NCI-H2029 treated with DMSO at 0.1 percent for 48 hours (cell line): ENCODE measurements at places on chromosomes 1 and 21.

DNA sequence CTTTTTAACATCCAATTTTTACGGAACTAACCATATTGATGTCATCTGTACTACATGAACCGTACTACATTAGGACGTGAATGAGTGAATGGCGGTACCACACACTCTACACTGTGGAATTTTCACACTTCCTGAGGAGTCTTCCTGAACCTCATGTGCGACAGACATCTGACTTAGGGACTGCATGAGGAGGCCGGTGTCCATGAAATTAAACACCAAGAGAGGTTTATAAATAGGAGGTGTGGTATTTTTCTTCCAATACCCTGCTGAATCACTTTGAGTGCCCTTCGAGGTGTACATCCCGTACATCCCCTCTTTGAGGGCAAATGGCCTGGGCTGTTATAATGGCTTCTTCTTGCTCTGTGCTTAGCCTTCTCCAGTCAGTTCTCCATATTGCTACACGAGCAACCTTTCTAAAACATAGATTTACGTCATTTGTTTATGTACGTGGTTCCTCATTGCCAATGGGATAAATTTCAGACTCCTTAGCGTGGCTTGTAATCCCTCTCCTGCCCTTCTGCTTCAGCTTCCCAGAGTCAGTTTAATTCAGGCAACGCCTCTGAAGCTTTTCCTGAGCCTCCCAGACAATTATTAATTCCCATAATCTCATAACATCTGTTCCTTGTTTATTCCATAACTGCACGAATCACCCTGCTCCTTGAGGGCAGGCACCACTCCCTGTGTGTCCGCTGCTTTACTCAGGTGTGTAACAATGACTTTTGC is 9.4 kb downstream of the ST3GAL3 start:
- no peak for DNase-seq

DNA sequence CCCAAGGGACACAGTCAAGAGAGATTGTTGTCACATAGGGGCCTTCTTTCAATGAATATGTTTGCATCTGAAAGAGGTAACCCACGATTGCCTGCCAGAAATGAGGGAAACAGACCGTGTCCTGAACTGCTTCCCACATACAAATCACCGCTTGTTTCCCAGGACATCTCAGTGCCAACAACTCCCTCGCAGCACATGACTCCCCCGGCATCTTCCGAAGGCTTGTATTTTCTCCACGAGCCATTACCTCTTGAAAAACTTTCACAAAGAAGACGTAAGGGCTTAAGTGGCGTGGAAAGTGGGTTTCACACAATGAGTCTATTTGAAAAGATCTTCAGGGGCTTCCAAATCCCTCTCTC is 31.6 kb upstream of the PDE9A start:
- DNase-seq: no peak

DNA sequence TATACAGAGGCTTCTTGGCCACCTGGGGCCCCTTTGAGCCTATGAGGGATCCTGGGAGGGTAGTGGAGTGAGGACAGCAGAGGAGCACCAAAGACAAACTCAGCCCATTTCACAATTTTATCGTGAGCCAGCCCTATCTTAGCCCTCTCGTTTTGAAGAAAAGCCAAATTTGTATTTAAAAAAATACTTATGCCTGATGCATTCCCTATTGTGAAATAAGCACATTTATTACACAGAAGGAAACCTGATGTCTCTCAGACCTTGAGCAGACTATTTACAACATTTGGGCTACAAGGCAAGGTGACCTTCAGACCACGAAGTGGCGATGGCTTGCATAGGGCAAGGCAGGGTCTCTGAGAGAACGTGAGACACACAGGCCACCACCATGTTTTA is 41.3 kb upstream of the H6PD start:
- DNase-seq: no peak

- no peak for DNase-seq
Measured at GRCh38 chr21:32717851-32718316, 9.9 kb downstream of the SYNJ1 start.

DNA sequence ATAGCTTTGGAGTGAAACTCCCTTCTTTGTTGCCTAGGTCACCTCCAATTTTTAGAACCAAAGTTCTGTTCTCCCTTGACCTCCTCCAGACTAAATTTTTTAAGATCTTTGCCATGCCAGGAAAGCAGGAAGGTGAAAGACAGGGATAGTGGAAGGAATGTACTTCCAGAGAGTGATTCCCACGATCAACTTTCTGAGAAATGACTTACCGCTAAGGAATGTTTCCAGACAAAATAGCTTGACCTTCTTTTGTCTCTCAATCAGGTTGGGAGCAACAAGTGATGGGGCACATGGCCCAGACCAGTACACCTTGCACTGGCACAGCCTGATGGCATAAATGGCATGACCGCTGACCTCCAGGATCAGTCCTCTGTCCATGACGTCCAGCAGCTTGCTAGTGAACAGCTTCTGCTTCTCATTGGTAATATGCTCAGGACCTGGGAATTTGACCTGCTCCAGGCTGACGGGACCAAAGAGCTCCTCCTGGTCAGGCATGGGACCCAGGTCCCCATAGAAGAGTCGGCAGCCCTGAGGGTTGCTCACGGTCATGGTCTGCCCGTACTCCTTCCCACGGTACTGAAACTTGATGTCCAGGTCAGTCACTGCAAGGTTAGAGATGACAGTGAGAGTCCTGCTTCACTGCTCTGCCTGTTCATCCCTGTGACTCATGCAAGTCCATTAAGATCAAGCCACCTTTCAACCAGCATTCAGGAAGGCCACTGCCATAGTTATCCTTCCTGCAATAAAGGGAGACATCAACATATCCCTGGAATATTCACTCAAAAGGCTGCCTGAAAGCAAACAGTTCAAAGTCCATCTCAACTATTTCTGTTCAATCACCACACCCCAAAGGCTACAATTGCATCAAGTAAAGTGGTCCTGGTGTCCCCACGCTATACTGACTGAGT is 6.2 kb upstream of the C1orf74 start:
- DNase-seq: no peak

DNA sequence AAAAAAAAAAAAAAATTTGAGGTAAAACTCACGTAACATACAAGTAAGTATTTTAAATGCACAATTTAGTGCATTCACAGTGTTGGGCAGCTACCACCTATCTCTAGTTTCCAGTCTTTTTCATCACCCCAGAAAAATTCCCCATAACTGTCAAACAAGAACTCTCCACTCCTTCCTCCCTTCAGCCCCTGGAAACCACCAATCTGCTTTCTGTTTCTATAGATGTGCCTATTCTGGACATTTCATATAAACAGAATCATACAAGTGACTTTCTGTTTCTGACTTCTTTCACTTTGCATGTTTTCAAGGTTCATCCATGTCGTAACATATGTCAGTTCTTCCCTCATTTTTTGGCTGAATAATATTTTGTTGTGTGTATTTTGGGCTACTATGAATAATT is 24.9 kb upstream of the ETS2 start:
- DNase-seq: no peak

DNA sequence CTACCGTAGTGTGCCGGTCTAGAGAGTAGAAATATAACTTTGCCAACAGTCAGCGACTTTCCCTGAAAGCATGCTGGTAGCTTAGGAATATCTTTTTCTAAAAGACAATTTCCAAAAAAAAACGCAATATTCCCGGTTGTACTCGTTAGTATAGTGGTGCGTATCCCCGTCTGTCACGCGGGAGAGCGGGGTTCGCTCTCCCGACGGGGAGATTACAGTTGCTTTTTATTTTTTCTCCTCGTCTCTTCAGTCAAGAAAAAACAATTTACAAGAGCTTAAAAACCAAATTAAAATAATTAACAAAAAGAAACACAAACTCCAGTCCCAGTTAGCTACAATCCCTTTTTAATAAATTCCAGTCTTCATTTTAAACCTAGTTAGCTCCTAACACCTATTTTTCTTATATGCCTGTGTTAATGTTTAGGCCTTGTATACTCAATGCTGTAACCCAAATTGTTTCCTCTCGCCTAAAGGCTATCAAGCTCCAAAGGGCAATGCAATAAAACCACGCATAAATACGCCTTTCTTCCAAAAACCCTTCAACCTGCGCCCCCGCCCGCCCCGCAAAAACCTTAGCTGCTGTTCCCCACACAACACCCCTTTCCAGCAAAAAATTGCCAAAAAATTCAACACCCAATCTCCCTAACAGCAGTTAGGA is 7.8 kb downstream of the HSPA6 start:
- no peak for DNase-seq

DNA sequence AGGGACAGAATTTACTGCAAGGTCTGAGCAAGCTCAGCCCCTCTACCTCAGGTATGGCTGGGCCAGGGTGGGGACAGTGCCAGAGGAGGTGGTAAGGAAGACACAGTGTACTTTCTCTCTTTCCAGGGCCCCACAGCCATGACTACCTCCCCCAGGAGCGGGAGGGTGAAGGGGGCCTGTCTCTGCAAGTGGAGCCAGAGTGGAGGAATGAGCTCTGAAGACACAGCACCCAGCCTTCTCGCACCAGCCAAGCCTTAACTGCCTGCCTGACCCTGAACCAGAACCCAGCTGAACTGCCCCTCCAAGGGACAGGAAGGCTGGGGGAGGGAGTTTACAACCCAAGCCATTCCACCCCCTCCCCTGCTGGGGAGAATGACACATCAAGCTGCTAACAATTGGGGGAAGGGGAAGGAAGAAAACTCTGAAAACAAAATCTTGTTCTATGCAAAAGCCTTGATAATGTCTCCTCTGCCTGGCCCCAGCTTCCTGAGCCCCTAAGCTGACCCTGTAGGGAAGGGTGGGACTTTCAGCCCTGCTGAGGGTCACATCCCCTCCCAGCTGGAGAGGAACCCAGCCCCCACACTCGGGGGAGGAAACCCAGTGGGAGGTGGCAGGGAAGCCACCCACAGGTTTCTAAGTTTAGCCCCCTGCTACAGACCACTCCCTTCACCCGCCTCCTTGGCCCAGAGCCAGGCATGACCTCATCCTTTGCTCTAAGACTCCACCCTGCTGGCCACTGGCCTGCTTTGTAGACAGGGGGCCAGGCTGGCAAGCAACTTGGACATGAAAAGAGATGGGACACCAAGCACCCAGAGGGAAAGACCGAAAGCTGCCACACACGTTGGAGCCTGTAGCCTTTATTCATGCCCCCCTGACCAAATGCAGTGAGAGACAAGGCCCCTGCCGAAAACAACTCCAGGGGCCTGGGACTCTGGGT is 6.4 kb downstream of the RHOC start:
- peak; percentile 38 for DNase-seq

- DNase-seq: no peak
Measured at GRCh38 chr1:179042087-179042486, 16.4 kb downstream of the FAM20B start.

- DNase-seq: no peak
Measured at GRCh38 chr1:150688763-150689162, 8.2 kb downstream of the GOLPH3L start.

DNA sequence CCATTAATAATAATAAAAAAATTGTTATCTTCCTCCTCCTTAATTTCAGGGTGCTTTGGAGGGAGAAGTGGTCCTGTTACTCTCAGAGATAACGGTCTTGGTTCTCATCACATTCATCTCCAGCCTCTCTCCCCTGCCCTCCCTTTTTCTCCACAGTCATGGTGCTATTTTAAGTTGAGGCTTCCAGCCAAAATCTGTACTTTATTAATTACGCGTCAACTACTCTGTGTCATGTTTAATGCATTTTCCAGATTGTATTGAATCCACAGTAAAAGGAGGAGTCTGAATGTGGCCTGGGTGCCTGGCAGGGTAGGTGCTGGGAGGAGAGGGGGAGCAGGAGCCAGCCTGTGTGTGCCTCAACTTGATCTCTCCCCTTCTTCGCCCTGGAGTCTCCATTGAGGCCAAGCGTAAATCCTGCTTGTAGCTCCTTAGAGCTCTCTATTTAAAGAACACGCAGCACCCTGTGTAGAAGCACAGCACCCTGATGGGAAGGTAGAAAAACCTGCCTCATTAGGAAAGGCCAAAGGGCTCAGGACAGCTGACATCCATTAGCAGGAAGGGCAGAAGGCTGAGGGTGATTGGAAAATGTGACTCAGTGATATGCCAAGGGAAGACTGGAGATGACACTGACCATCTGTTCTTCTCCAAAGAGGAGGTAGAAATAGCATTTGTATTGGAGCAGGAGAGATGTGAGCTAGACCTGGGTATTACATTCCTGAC is 82.4 kb downstream of the PLXNA2 start:
- DNase-seq: no peak

DNA sequence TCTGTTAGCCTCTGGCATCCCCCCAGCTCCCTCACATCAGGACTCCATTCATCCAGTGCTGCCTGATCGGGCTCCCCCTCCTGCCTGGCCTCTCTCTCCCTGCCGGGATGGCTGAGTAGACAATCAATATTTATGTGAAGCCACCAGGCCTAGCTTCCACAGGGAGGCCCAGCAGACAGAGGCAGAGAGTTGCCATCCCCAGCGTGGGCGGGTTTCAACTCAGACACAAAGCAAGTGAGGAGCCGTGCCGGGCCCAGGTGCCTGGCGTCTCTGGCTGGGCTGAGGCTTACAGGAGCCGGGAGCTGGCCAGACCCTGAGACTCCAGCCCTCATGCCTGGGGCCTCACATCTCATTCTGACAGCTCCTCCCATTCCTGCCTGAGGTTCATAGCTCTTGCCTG is 34.5 kb upstream of the ATP2B4 start:
- no peak for DNase-seq

- no peak for DNase-seq
Measured at GRCh38 chr1:159187033-159187432, 15.6 kb downstream of the CADM3 start.

DNA sequence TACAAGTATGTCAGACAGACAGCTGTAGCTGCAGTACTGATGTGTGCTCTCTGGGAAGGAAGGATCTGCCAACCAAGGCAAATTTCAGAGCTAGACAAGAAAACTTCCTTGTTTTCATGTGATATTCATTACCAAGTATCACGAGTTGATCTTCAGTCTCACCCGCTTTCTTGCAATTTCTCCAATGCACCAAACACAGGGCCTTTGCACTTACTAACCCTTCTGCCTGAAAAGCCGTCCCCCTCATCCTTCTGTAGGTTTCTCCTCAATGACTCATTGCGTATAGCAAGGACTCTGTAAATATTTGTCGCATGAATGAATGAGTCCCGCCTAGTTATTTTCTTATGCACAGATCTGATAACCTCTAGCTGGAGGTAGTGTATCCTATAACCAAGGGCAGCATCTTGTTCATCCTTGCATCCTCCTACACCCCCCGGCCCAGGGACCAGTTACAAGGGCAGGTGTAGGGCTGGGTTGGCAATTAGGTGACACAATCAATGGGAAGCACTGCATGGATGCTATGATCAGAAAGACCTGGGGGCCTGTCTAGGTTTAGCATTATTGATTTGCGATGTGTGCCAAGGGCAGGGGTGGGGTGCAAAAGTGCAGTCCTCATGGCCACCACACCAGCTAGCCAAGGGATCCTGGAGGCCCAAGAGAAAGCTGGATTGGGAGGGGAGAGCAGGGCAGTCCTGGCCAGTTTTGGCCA is 51.4 kb upstream of the GPR157 start:
- no peak for DNase-seq

- no peak for DNase-seq
Measured at GRCh38 chr1:171581226-171581625, 40.8 kb upstream of the MYOCOS start.

- DNase-seq: peak; percentile 77
Measured at GRCh38 chr1:93613898-93614297, 67.7 kb downstream of the BCAR3 start.
